ENCODE measurements at places on chromosomes 1 and 21.

- no peak for DNase-seq
Observed at GRCh38 chr1:85125891-85126290, 74.9 kb downstream of the SYDE2 start.

- peak; percentile 91 for DNase-seq
Observed at GRCh38 chr1:40338745-40339419, 21.8 kb upstream of the COL9A2 start.

GRCh38 chr1:87706779-87707228 lies 378.1 kb downstream of the LMO4 start:
- no peak for DNase-seq

GRCh38 chr21:16330082-16330907 lies 600.5 kb downstream of the USP25 start:
- DNase-seq: peak; percentile 86

GRCh38 chr1:240683576-240683975 lies 71.6 kb upstream of the GREM2 start:
- DNase-seq: no peak

DNA sequence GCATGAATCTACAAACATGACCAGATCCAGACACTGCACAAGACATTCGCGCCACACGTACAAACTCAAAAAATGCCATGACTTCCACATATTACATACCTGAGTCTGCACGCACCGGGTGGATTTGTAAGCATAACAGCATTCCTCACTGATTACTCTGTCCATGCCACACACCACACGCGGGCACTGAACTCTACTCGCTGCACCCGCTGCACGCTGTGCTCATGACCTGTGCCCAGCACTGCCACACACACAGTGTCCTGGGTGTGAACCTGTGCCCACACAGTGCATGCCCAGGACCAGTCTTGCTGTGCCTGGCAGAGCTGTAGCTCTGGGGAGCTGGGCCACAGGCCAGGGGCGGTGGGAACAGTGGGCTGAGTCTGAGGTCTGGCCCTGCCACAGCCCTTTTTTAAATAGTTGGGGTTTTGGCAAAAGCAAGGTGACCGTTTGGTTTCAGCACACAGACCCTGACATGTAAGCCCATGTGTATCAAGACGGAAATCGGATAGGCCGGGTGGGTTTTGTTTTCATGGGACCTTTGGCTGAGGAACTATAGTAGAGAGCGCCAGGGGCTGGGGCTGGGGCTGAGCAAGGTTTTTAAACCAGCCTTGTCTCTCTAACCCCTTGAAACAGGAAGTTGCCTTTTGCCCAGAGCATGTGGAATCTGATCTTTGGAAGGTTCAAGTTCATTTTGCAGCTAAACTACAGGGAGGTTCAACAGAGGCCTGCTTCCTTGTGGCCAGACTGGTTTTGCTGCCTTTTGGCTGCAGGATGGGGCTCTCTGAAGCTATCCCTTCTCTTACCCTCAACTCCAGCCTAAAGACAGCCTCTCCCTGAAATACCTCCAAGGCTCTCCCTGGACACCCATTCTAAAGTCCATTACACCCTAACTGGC lies 12.3 kb upstream of the GOLT1A start:
- peak; percentile 91 for DNase-seq

GRCh38 chr1:66944330-66945274 lies 19.8 kb downstream of the MIER1 start:
- peak; percentile 37 for DNase-seq

- no peak for DNase-seq
Observed at GRCh38 chr1:12208271-12208670, 21.6 kb upstream of the VPS13D start.

- no peak for DNase-seq
Observed at GRCh38 chr1:232059726-232060374, 433.3 kb downstream of the DISC1 start.

DNA sequence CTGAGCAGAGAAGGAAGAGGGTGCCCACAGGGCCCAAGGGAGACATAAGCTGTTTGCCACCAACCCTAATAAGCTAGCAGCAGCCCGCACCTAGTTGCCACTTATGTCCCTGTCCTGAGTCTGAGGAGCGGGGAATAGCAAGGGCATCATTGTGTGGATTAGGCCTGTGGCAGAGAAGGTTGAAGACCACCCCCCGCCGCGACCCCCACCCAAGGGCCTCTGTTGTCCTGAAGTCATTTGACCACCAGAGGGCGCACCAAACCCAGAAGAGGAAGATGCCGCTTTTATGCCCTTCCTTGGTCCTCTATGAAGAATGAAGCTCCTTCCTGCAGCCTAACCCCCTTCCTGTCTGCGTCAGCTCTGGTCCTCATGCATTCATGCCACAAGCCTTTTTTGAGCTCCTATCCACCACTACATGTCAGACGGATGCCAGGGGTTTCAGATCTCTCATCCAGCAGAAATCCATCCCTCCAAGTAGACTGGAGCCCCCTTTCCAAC lies 16.6 kb downstream of the RHBG start:
- DNase-seq: peak; percentile 72

DNA sequence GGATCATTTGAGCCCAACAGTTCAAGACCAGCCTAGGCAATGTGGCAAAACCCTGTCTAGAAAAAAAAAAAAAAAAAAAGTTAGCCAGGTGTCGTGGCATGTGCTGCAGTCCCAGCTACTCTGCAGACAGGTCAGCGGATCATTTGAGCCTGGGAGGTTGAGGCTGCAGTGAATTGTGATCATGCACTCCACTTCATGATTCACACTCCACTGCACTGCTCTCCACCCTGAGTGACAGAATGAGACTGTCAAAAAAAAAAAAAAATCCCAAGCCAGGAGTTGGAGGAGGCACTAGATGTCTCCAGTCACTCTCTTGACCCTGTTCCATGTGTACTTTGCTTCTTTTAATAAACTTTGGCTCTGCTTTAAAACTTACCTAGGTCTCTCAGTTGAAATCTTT lies 51.0 kb upstream of the OLFM3 start:
- DNase-seq: no peak

- peak; percentile 14 for DNase-seq
Observed at GRCh38 chr1:85451236-85451830, 13.6 kb downstream of the DDAH1 start.
